NCI-H69 (cell line): ENCODE measurements at places on chromosomes 4 and X.
A peak's percentile ranks its signal among the peaks of the same experiment; 100 is the strongest.

DNA sequence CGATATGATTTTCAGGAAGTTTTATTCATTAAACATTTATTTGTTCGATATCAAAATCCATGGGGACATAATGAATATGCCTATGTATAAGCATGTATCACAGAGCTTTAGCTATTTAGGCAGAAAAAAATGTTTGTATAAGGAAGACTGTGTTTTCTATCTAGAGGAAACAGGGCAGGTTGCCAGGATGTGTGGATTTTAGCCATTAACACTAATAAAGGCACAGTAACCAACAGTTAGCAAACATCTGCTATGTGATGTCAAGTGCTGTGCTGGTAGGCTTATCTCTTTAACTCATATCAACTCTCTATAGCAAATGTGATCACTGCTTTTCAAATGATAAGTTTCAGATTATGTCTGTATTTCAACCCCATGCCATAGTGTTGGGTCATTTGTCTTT lies 708.9 kb upstream of the HS3ST1 start:
- peak; percentile 9 for DNase-seq

DNA sequence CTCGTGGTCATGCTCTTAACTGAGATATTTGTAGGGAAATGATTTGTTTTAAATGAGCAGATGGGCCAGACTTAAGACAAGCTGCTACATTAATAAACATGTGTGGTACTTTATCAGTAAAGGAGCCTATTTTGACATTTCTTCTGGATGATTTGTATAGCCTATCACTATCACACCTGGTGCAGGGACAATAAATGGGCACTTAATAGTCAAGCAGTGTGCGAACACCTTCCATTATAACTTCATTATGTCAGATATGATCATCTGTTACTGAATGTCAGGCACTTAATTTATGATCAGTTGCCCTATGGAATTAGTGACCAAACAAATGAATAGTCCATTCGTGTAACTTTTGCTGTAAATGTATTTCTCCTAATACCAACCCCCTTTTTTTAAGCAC lies 628.8 kb downstream of the ADGRL3 start:
- peak; percentile 91 for DNase-seq

DNA sequence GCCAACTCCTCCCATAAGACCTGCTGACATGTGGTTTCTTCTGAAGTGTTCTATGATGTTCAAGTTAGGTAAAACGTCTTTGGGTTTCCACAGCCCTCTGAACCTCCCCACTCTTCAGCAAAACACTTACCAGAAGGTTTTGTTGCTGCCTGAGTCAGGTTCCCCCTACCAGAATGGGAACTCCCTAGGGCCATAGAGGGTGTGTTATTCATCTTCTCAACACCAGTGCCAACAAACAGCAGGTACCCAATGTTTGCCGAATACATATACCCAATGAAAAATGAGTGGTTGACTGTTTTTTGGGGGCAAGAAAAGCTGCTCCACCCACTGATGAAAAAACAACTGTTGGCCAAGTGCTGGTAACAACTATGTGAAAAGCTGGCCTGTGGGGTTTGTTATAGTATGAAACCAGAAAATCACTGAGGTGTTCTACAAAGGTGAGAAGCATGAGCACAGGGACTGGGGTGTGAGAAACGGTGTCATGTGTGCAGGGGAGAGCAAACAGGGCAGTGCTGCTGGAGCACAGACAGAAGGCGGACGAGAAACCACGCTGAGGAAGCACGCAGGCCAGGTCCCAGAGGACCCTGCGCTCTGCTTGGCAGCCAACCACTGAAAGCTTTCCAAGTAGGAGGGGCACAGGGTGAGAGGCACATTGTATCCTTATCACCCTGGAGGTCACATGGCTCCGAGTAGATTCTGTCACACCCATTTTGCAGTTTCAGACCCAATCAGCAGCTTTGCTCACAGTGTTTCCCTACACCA lies 28.8 kb downstream of the ATP8A1 start:
- peak; percentile 1 for DNase-seq

- DNase-seq = peak; percentile 28
Observed at GRCh38 chr4:6134612-6135220, 65.6 kb downstream of the JAKMIP1 start.

DNA sequence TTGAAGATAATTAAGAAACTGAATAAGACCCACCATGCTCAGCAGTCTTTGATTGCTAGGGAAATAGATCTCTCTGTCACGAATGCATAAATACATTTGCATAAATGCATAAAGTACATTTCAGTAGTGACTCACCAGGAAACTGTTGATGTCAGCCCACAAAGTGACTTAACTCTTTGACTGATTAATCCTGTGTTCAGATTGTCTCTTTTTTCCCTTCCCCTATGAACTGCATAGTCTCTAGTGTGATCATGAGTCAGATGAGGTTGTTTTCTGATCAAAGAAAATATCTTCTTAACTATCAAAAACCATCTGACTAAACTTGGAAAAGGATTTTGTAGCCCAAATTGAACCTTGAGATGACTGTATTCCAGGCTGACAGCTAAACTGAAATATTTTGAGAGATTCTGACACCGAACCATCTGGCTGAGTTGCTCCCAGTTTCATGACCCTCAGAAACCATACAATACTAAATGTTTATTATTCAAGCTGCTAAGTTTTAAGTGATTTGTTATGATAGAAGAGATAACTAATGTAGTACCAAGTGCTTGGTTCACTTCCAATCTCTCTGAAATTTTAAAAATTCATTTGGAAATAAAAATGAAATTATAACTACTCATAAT lies 1381.5 kb upstream of the AGA start:
- no peak for DNase-seq

DNA sequence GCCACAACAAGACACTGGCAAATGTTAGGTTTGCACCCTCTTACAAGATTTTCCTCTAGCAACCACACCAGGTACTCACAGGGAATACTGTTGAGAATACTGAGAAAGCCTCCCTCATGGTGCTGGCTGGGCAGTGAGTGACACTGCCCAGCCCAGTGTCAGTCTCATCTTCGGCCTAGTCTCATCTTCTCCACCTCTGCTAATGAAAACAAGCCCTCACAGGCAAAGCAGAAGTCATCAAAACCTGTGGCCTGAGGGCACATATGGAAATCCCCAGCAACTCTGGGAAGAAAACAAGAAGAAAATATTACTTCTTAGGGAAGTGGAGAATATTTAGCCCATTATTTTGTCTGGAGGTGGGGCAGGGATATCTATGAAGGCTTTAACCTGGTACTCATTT lies 7.9 kb upstream of the ADAM29 start:
- DNase-seq = no peak

DNA sequence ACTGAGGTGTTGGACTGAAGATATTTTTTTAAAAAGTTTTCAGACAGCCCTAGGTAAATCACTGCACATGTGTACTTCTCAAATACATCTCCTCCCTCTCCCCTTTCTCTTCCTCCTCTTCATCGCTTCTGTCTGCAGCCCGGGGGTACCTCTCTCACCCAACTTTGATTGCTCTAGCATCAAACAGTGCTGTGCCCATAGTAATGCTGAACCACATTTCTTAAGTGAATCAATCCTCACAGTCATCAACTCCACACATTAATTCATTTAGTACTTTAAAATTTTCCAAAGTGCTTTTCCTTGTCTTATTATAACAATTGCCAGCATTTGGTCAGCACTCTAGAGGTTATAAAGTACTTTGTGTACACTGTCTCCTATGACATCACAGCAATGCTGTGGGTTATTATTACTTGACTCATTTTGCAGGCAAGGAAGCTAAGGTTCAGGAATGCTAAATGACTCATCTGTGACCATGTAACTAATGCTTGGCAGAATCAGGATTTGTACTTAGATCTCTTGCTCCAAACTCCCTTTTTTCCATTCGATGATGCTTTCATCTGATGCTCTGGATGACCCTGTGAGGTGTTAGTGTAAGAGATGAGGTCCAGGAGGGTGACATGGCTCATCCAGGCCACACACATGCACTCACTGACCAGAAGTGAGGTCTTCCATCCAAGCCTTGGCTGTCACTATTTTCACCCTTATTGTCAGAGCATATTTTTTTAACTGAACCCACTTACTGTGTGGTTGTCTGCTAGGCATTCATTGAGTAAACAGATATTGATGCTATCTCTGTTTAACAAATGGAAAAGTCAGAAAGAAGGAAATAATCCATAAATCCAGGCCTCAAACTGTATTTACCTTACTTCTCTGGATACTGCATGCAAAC lies 58.8 kb downstream of the RHOH start:
- peak; percentile 43 for DNase-seq

- no peak for DNase-seq
Observed at GRCh38 chrX:29652484-29652883, 562.9 kb upstream of the MAGEB2 start.

DNA sequence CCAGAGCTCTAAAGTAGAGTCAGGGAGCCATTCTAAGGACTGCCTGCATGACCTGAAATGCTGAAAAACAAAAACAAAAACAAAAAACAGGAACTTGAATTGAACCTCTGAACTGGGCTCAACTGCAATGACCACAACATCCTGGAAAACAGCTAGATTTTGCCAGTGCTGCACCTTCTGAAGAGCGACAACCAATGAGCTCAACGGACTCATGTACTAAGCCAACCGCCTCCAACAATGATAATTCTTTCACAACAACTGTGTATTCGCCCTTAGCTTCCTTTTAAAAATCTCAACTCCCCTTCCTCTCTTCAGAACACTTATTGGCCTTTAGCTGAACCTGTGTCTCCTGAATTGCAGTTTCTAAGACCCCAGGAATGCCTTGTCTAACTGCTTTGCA lies 69.8 kb downstream of the HAUS3 start:
- no peak for DNase-seq

- DNase-seq = no peak
Observed at GRCh38 chr4:151792995-151793394, 32.2 kb upstream of the GATB start.

DNA sequence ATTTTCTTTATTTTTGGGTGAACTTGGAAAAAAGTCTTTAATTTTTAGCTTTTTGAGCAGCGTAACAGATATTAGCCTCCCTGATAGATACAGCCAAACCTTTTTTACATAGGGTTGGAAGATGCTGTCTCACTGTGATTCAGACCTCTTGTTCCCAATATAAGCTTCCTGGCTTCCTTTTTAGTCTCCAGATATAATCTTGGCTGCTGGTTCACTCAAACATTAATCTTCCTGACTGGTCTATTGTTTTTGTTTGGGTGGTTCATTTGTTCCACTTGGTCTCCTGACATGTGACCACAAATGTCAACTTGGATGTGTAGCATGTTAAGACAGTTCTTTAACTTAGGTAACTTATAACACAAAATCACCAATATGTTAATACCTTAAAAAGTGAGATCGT lies 23.0 kb downstream of the RPA4 start:
- no peak for DNase-seq

DNA sequence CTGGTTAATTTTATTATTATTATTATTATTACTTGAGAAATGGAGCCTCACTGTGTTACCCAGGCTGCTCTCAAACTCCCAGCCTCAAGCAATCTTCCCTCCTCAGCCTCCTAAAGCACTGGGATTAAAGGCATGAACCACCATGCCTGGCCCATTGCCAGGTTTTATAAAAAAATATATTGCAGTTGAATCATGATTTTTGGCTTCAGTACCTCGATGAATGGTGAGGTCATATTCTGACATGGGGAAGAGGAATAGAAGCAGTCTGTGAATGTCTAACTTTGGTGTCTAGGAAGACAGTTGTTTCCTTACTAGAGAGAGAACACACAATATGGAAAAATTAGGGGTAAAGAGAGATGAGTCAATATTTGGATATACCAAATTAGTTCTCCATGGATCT lies 32.0 kb downstream of the CCSER1 start:
- DNase-seq = peak; percentile 67

DNA sequence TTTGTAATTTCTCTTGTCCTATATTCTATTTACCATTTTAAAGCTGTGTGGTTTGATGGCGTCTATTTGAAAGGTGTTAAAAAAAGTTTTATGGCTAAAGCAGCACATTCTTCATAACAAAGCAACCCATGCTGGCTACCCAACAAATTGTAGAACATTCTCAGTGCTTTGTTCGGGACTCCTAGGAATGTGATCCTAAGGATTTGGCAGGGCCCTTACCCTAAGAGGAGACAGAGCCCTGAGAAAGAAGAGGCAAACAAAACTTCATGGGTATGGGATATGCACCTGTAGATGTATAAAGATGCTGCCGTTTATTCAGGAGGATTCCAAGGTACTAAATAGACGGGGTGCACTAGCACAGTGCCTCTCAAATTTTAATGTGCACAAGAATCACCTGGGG lies 370.8 kb upstream of the DIPK2B start:
- no peak for DNase-seq
